ENCODE measurements at places on chromosomes 4 and X.

GRCh38 chrX:23773601-23774175 lies 9.3 kb upstream of the SAT1 start:
- DNase-seq, result peak; percentile 37

GRCh38 chr4:10204401-10205058 lies 87.9 kb upstream of the WDR1 start:
- DNase-seq, result no peak

DNA sequence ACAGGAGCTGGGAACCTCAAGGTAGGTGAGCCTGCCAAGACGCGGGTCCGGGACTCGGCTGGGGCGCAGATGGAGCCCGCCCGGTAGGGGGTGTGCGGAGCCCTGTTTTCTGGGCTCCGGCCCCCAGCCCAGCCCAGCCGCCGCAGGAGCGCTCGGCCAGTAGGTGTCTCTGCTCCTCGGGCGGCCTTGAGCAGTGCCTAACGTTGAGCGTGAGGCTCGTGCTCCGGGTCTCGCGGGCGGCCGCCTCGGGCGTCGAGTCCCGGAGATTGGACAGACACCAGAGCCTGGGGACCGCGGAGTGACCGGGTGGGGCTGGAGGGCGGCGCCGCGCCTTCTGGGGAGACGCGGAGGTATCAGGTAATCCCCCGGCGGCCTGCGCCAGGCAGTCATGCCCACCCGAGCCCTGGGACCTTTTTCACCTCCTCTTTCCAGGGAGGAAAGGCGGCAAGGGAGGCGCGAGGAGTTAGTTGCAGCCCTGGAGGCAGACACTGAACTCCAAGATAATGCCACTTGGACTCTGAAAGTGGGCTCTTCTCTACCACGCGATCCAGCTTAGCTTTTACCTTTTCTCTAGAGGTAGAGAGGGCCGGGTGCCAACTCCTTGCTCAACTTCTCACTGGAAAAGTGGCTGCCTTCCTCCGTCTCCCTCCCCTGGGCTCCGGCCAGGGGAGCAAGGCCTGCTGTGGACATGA lies 14.5 kb upstream of the FGG start:
- DNase-seq, result no peak

- no peak for DNase-seq
These were observed 28.1 kb upstream of the LNX1 start for GRCh38 chr4:53619431-53619830.

DNA sequence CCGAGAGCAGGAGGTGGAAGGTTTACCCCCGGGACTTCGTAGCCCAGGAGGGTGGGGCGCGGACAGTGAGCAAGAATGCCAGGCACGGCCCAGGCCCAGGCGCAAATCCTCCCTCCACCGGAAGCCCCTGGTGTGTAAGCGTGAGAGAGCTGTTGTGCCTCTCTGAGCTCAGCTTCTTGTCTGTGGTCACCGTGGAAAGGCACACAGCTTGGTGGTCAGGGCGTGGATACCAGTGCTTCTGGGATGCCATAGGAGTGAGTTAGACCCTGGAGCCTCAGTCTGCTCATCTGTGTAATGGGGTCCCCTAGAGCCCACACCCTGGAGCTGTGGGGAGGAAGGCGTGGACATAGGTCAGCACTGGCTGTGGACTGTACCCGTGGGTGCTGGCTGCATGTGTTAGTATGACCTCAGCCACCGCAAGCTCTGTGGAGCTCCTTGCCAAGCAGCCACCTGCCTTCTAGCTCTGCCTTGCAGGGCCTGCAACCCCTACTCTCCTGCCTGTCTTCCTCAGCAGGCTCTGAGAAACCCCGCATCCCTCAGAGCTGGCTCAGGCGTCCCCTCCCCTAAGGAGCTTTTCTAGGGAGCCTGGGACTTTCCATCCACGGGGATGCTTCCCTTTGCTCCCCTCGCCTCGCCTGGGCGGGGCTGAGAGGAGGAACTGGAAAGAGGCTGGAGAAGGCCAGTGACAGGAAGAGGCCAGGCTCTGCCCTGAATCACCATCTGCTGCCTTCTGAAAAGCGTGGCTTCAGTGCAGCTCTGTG lies 28.0 kb upstream of the AFAP1 start:
- DNase-seq, result no peak

DNA sequence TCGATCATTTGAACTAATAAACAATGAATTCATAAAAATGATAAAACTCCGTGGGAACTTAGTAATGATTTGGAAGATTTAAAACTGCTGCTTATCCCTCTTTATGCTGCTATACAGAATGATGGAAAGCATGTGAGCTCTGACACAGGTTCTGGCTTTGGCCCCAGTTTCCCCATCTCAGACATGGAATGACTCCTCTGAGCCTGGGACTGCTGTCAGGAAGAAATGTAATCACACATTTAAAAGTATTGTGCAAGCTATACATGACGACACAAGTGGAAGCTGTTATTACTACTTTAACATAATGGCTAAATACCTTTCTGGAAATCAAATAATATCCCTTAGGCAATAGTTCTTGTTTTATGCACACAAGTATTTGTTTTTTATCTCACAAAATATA lies 161.7 kb downstream of the DCHS2 start:
- no peak for DNase-seq

DNA sequence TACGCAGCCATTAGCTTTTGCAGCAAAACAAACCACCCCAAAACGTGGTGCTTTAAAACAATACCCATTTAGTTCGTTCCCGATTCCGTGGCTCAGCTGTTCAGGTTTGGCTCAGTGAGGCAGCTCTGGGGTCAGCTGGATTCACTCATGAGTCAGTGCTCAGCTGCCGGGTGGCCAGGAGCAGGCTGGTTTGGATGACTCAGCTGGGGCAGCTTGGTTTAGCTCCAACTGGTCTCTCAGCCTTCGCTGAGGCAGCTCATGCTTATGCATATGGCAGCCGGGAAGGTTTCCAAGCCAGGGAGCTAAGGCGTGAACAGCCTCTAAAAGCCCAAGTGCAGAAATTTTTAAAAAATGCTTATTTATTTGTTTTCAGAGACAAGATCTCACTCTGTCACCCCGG lies 13.3 kb upstream of the CD99 start:
- DNase-seq, result no peak

DNA sequence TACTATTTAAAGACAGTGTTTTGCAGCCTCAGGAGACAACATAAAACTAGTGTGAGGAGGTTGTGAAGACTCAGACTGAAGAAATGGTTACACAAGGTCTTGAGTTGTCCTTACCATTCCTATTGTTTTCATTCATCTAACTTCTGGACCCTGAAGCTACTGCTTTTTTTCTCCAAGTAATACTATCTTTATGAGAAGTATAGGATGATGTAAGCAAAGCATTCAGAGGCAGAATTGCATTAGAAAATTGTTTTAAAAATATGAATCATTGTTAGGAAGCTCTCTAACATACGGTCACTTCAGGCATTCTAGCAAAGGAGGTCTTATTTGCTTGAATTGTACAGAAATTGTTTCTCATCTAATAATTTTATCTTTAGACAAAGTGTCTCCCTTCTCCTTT lies 357.8 kb downstream of the TLL1 start:
- no peak for DNase-seq

- DNase-seq, result no peak
These were observed 10.5 kb upstream of the INPP4B start for GRCh38 chr4:142856576-142856975.

- no peak for DNase-seq
These were observed 9.6 kb upstream of the PGRMC1 start for GRCh38 chrX:119226446-119226845.

DNA sequence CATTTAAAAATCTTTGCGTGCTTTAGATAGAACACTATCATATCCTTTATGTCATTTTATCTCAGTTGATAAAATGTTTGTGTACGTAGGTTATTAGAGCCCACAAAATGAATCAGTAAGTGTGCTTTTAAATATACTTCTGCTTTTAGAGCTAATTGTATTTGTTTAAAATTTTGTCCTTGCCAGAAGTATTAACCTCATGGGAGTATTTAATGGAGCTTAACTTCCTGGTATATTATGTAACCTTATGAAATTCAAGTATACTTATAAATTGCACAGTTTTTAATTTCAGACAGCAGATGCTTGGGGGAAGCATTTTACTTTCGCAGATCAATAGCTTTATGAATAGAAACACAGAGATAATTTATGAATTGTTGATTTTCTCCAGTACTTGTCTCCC lies 90.2 kb downstream of the DIPK2B start:
- no peak for DNase-seq

DNA sequence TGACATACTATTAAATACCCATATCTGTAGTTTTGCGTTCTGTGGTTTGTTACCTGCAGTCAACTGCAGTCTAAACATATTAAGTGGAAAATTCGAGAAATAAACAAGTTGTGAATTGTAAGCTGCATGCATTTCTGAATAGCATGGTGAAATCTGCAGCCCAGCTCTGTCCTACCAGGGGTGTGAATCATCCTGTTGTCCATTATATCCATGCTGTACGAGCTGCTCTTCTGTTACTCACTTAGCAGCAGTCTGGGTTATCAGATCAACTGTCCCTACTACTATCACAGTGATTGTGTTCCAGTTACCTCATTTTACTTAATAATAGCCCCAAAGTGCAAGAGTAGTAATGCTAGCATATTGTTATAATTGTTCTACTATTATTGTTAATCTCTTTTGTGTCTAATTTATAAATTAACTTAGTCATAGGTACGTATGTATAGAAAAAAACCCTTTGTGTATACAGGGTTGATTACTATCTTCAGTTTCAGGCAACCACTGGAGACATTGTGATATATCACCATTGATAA lies 173.7 kb upstream of the FAT4 start:
- DNase-seq, result no peak

- DNase-seq, result no peak
These were observed 9.3 kb downstream of the CCDC160 start for GRCh38 chrX:134246282-134246681.

- no peak for DNase-seq
These were observed 328.8 kb upstream of the GATB start for GRCh38 chr4:152089584-152089983.

DNA sequence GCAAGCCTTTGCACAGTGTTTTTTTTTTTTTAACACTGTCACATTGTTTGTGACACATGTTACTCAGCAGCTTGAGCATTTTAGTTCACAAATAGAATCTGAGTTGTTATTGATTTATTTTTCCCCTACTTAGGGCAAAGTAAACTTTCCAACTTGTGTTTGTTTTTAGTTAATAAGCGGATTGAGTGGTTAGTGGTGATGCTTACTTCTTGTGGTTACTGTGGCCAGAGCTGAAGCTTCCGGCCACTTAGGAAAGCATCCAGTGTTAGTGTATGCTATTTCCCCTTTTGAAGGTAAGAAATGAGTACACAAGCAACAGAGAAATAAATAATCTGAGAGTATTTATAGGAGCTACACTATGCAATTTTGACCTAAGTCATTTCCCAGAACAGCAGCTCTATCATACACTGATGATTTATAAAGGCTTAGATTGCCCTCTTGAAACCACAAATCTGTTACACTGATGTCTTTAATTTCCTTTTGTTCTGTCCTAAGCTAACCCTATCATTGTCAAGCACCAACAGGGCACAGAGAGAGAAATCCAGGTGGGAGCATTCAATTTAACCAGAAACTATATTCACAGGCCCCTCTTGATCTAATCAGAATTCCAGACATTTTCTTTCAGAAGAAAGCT lies 2464.6 kb downstream of the PCDH7 start:
- no peak for DNase-seq

DNA sequence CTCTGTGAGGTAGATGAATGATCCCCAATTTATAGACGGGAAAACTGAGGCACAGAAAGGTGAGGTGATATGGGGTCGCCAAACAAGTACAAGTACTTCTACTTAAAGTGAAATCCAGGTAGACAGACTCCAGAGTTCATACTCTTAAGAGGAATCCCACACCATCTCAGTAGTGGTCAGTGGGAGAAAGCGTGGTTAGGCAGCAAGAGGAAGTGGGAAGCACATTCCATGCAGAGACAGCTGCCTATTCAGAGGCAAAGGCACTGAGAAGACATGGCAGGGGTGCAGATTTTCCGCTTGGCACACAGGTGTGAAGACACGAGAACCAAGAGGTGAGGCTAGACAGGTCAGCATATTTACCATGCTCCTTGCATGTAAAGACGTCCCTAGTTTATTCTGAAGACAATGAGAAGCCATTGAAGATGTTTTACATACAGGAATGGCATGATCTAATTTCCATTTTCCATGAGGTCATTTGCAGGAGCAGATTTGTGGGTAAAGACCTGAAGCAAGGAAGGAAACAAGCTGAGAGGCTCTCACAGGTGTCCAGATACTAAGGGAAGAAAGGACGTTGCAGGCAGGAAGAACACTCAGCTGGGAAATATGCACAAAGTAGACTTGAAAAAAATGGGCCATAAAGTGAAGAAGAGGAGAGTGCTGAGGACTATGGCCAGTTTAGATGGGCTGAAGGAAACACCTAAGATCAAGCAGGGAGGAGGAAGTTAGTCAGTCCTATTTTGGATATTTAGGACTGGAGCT lies 17.3 kb upstream of the CLNK start:
- DNase-seq, result no peak

DNA sequence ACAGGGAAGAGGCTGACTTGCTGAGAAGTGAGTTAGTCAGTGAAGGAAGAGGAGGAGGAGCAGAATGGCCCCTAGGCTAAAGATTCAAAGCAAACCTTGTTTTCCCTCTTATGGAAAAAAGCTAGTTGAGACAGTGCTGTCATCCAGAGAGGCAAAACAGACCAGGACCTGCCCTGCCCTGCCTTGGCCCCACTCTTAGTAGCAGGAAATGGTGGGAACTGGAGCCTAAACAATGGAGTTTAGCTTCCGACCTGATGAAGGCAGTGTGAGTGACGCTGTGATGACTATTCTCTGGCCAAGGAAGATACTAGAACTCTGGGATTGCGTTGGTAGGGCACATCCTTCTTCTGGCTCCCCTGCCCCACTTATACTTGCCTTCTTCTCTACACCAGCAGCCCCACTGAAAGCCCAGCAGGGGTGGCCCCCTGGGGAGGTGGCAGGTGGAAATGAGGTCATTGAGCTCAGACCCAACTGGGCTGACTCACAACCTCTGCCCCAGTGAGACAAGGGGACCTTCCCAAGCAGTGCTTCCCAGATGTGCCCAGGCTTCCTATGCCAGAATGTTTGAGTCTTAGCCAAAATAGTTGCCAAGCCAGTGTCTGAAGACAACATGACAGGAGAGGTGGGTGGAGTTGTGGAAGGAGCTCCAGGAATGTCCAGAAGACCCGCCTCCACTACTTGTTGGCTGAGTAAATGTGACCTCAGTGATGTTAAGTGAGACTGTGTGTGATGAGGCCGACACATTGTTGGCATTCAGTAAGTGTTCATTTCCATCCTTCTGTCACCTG lies 38.8 kb downstream of the MSN start:
- DNase-seq, result peak; percentile 40

DNA sequence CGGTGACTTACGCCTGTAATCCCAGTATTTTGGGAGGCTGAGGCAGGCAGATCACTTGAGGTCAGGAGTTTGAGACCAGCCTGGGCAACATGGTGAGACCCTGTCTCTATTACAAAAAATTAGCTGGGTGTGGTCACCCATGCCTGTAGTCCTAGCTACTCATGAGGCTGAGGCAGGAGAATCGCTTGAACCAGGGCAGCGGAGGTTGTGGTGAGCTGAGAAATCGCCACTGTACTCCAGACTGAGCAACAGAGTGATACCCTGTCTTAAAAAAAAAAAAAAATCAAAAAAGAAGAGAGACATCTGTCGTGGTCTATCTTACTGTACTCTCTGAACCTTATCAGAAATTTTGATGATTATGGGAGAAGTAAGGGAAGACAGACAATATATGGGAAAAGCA lies 144.3 kb downstream of the CAMK2D start:
- DNase-seq, result no peak

GRCh38 chr4:7910952-7911578 lies 28.6 kb downstream of the AFAP1 start:
- DNase-seq, result no peak

GRCh38 chr4:84944947-84945346 lies 21.5 kb downstream of the WDFY3 start:
- no peak for DNase-seq

- DNase-seq, result no peak
These were observed 11.3 kb downstream of the TMEM255A start for GRCh38 chrX:120299928-120300327.

- DNase-seq, result no peak
These were observed 255.7 kb downstream of the TMEM47 start for GRCh38 chrX:34401411-34401810.

Measured in effector memory CD4-positive, alpha-beta T cell (primary cell).